NCI-H2107 (cell line): ENCODE measurements at places on chromosomes 13 and 19.
A peak's percentile ranks its signal among the peaks of the same experiment; 100 is the strongest.

GRCh38 chr19:35040826-35041547 lies 534 bp upstream of the HPN start:
- no peak for DNase-seq

- no peak for DNase-seq
These were observed 81.7 kb upstream of the DOCK9 start for GRCh38 chr13:99059498-99060075.

DNA sequence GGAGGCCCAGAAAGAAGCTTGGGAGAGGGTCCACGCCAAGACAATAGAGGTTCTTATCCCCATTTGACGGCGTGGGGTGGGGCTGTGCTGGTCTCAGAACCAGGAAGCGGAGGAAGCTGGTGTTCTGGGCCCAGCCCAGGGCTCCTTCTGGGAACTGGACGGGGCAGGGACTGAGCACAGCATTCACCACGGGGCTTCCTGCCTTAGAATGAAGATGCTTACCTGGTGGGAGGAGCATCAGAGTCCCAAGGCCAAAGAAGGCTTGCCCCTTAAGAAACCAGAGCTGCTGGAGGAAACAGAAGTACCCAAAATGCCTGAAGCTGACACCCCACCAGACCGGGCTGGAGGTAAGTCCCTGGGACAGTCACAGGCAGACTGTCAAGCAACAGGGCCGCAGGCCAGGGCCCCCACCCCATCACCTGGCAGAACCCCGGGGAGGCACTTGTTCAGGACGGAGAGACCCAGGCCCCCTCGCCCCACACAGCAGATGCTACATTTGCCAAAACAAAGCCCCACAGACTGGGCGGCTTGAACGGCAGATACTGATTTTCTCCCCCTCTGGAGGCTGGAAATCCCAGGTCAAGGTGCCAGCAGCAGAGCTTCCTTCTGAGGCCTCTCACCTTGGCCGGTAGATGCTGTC lies 17.8 kb upstream of the IGLON5 start:
- DNase-seq = no peak

- DNase-seq = no peak
These were observed 745.6 kb downstream of the SLITRK1 start for GRCh38 chr13:83136660-83137059.

DNA sequence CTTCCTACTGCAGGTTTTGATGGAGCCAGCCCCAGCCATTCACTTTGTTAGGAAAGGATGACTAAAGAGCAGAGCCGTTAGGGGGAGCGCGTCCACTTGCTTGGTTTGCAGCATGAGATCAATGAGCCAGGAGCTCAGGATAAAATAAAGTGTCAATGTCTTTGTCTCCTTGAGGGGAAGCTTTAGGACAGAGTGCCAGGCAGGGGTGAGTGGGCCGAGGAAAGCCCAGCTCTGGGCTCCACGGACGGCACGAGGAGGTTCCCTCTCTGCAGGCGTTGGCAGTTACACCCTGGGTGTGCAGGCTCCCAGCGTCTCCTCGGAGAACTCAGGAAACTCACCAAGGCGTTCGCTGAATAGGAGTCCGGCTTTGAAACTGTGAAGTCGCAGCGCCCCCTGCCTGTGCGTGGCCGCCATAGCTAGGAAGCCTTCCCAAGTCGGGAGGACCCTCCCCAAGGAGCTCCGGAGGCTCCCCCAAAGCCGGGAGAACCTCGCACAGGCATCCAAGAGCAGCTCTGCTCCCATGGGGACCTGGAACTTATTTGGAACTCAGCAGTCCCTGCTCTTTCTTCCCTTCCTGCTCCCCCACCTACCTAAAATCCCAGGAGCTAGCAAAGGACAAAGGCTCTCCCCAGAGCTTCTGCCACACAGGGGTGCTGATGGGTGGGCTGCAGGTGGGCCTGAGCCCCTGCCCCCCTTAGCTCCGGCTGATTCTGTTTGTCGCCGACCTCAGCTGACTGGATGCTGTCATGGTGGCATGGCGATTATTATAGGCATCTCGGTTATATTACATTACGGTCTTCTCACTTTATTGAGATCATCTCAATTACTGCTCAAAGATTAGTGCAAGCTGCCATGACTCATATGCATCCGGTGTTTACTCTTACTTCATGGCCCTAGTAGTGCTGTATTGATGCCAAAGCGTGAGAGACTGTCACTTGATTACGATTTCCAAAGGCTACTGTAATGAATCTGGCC lies 34.4 kb downstream of the GSX1 start:
- peak; percentile 35 for DNase-seq

- no peak for DNase-seq
These were observed 10.6 kb upstream of the NFIX start for GRCh38 chr19:12984683-12985048.

- DNase-seq = no peak
These were observed 333.6 kb downstream of the DLEU7 start for GRCh38 chr13:50509771-50510441.

DNA sequence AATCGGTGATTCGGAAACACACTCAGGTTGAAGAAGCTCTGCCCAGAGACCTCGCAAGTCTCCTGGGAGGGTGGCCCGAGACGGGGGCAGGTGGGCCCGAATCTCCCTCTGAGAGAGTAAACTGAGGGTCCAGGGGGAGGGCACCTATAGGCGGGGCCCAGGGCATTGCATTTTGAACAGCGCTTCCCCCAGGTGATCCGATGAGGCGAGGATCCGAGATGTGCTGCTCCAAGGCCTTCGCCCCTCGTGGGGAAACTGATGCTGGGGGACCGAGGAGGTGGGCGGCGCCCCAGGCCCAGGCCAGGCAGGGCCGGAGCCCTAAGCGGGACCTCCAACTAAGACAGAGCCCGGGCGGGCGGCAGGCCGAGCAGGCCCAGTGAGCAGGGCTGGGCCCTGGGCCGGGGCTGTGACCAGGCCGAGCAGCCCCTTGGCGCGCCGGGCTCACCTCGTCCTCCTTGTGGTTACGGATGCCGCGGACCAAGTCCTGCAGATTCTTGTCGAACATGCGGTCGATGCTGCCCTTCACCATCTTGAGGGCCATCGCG lies 500 bp downstream of the AP3D1 start:
- DNase-seq = no peak
